ENCODE measurements at places on chromosomes 7 and 10.

DNA sequence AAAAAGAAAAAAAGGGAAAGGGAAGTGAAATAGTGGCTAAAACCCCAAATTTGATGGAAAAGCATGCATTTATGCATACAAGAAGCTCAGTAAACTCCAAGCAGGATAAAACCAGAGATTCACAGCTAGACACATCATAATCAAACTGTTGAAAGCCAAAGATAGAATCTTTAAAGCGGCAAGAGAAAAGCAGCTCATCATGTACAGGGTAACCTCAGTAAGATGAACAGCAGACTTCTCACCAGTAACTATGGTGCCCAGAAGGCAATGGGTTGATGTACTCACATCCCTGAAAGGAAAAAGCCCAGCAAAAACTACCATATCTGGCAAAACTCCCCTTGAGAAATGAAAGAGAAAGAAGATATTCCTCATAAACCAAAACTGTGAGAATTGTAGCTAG, 60.4 kb downstream of the TPST1 start:
- DNase-seq, result no peak

DNA sequence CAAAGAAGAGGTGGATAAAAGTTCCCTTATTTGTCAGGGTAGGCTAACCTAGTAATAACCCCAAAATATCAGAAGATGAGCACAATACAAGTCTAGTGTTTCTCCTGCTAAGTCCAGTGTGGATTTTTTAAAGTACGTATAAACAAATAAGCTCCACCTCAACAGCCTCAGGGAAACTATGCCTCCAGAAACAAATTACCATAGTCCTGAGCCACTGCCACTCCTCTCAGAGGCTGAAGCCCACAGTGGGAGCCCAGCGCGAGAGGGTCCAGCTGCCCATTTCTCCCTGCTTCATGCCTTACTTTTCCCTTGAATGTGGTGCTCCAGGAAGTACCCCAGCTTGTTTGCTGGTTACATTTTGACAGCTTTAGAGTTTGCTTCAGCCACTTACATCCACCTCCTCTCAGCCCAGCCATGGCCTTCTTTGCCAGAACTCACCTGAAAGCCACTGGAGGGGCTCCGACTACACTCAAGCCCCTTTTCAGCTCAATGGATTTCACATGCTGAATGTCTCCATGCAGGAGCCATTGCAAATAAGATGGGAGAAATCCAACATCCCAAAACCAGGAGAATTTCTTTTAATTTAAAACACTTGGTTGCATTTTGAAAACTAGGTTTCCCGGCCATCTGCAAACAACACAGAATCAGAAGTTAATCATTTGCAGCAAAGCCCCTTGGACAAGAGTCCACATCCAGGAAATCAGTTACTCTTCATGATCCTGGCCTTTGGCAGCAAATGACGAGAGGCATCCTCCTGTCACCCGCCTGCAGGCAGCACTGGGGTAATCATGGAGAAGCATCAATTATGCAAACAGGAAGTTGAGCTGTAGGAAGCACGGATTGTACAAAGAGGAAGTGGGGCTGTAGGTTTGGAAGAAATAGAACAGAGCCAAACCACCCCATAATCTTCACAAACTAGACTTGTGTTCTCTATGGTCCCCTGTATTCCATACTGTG, 138.1 kb downstream of the HERPUD2 start:
- DNase-seq, result no peak

DNA sequence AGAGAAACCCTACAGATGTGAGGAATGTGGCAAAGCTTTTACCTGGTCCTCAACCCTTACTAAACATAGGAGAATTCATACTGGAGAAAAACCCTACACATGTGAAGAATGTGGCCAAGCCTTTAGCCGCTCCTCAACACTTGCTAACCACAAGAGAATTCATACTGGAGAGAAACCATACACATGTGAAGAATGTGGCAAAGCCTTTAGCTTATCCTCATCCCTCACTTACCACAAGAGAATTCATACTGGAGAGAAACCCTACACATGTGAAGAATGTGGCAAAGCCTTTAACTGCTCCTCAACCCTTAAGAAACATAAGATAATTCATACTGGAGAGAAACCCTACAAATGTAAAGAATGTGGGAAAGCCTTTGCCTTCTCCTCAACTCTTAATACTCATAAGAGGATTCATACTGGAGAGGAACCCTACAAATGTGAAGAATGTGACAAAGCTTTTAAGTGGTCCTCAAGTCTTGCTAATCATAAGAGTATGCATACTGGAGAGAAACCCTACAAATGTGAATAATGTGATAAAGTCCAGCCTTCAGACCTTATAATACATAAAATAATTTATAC, 38.2 kb downstream of the ZNF679 start:
- no peak for DNase-seq

DNA sequence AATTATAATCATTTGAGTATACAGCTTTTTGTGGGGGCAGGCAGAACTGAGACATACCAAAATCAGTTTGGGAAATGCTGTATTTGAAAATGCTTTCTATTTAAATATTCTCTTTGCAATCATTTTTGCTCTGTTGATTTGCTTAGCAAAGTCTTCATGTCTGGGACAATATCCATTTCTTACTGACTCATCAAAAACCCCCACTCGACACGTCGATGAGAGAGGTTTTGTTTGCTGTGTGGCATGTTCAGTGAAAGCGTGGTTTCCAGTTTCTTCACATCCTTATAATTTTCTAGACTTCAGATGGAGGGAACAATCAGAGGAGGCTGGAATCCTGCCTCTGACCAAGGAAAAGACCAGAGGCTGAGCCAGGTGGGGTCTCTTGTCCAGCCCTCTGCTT, 28.9 kb downstream of the HTRA1 start:
- DNase-seq, result no peak

- no peak for DNase-seq
Observed at GRCh38 chr10:50991456-50992355, 82.6 kb upstream of the PRKG1 start.

GRCh38 chr7:151243408-151244195, 4.9 kb downstream of the SMARCD3 start:
- no peak for DNase-seq

DNA sequence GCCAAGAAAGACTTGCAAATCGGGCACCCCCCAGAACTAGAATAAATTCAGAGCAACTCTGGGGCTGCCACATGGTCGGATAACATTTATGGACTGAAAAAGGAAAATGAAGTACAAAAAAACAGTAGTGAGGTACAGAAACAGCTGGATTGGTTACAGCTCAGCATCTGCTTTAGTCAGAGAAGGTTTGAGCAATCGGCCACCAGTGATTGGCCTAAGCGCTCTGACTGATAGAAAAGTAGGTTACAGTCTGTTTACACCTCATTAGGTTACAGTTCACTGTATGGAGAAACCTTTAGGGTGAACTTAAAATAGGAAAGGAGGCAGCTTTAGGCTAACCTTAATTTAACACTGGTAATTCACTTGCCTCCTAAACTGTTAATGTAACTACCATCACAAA, 102.0 kb upstream of the DKK1 start:
- DNase-seq, result no peak

GRCh38 chr7:43391518-43391917, 191.4 kb upstream of the STK17A start:
- no peak for DNase-seq

DNA sequence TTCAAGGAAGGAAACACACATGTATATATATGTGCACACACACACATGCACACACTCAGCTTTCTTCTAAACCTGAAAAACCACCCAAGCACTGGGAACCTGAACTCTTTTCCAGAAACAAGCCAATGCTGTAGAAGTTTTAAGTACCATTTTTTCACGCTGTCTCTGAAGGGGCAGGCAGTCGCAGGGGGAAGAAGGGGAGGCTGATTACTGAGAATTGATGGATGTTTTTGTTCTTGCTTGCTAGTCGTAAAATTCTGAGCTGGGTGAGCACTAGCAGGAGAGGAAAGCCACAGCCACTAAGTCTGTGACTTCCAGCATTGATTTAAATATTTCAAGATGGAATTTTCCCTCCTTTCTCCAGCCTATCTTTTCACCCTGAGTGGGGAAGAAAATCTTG, 391.8 kb downstream of the CALN1 start:
- DNase-seq, result no peak

DNA sequence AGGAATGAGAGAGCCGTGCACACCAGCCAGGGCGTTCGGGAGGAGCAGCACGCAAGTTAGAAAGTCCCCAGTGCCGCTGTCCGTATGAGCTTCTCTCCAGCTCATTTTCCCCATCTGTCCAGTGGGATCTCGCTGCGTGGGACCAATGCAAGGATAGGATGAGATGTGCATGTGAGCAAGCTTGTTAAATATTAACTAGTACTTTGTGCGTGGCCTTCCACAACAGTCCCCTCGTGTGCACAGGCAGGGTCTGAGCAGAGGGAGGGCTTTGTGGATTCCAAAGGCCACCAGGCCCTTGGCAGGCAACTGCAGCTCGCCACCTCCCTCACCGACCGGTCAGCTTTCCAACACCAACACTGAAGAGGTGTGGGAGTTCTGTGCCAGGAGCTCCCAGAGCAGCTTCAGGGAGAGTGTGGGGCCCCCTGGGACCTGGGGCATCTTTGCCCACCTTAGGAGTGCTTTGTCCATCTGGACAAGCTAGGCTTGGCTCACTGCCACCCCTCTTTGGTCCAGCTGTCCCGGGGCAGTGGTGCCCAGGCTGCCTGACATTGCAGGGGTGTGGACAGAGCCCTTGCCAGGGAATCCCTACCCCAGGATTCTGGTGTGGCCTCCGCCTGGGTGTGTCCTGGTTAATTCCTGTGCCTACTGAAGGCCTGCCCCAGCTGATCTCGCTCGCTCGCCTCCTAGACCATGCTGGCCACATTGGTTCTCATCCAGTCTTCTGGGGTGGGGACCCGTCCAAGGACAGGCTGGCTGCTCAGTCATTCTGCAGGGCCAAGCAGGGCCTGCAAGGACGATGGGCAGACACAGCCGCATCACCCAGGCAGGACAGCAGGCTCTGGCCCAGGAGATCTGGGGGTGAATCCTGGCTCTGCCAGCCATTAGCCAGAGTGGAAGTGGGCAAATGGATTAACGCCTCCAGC, 5.3 kb downstream of the FAM20C start:
- no peak for DNase-seq

GRCh38 chr7:33418251-33418701, 288.9 kb downstream of the BBS9 start:
- DNase-seq, result no peak

GRCh38 chr10:103668351-103669242, 175.1 kb downstream of the NEURL1 start:
- no peak for DNase-seq

DNA sequence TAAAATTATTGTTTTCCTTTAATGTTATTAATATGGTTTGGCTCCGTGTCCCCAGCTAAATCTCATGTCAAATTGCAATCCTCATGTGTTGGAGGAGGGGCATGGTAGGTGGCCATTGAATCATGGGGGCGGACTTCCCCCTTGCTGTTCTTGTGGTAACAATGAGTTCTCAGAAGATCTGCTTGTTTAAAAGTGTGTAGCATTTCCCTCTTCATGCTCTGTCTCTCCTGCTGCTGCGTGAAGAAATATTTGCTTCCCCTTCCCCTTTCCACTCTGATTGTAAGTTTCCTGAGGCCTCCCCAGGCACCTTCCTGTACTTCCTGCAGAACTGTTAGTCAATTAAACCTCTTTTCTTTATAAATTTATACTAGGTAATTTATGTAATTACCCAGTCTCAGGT, 27.5 kb downstream of the VIM start:
- no peak for DNase-seq

DNA sequence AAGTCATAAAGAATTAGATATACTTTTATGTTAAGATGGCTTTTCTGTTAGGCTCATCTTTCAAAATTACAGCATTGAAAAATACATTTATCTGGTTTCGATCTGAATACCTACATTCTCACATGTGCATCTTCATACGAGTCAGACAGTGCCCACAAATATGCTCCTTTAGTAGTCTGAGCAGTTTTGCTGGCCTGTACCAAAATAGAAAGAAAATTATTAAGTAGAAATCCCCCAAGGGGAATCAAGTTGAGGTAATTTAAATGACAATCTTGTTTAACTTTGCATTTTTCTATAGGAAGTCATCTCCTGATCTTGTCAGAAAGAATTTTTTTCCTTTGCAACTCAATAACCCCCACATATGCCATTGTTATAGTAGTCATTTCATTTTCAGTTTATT, 287.4 kb upstream of the SEMA3D start:
- DNase-seq, result no peak

DNA sequence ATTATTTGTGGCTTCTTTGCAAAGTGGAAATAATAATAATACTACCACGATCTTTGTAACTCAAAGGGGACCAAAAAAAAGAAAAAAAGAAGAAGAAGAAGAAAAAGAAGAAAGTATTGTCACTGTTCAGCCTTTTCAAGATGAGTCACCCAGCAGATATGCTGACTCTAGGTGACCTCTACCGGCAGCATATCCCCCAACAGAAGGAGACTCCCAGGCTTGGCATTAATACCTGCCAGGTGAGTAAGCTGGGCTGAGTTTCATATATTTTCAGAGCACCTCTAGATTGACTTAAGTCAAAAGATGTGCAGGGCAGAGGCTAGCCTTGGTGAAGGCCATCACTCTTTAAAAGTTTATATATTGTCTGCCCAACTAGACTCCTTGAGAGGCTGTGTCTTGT, 30.4 kb upstream of the GPR26 start:
- DNase-seq, result no peak

DNA sequence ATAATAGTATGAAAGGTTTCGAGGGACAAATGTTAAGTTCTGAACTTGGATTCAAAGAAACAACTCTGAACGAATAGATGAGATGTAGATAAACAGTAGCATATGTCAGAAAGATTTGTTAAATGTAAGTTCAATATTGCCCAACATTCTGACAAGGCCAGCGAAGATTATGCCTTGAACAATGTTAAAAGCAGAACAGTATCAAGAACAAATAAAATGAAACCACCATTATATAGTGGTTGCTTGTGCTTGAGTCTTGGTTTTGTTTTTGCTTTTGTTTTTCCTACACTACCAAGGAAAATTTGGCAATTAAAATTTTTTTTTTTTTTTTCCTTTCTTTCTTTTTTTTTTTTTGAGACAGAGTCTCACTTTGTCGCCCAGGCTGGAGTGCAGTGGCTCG, 66.4 kb downstream of the PLXDC2 start:
- DNase-seq, result no peak

- peak; percentile 64 for DNase-seq
Observed at GRCh38 chr10:17200912-17201793, at the start of gene TRDMT1. TSS of gene TRDMT1 (minus strand) at chr10:17201672. CDS start at chr10:17201634, 38 bp downstream.

DNA sequence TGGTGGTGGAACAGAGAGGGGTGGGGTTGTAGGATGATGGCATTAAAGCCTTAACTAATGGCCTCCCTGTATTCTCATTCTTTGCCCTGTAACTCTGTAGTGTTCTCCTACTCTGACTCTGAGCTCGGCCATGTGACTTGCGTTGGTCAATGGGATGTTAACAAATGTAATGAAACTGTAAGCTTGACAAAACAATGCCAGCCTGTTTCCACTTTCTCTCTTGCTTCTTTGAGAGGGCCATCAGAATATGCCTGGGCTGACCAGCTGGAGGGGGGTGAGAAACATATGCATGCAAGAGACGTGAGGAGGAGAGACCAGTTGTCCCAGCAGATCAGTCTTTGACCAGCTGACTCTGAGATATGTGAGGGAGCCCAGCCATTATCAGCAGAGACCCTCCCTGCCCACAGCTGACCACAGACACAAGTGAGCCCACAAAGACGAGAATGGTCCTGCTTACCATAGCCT, 100.6 kb downstream of the ICA1 start:
- DNase-seq, result no peak

- DNase-seq, result no peak
Observed at GRCh38 chr10:102919992-102920739, 2.1 kb downstream of the CNNM2 start.

Measured in stimulated activated CD8-positive, alpha-beta memory T cell treated with anti-CD3 and anti-CD28 coated beads, Interleukin-12 subunit alpha, Interleukin-12 subunit beta, amount 100 ng/mL, for 1 hour (primary cell).